EL (cell line): ENCODE measurements at places on chromosomes 2 and 18.

DNA sequence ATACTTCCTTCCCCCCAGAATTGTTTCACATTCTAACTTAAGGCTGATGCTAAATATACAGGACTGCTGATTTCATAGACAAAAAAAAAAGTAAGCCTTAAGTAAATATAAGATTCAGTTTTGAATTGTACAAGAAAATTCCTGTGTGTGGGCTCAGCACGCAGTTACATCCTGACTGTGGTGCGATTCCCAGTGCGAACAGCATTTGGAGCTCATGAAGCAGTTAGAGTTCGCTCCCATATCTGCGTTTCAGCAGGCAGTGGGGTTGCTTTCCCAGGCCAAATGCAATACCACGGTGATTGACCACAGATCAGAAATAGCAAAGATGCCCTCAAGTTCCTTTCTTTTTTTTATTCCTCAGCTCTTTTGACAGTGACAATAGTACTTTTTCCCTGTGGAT, 75.6 kb downstream of the SATB2 start:
- DNase-seq: no peak

- DNase-seq: no peak
Observed at GRCh38 chr2:44242904-44243303, 32.4 kb upstream of the SLC3A1 start.

DNA sequence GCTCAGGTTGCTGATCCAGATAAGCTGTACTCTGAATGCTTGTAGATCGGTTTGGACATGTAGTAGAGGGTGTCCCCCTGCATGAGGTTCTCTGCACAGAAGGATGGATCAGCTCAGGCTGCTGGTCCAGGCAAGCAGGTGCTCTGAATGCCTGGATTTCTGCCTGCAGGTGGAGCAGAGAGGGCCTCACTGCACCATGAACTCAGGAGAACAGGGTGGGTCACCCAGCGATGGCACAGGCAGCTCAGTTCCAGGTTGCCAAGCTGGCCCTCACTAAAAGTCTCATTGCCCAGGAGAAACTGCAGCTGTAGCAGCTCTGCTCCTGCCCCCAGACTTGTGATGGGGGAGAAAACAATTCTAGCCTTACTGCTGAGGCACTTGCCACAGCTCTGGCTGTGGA, 491.8 kb downstream of the XIRP2 start:
- DNase-seq: no peak

DNA sequence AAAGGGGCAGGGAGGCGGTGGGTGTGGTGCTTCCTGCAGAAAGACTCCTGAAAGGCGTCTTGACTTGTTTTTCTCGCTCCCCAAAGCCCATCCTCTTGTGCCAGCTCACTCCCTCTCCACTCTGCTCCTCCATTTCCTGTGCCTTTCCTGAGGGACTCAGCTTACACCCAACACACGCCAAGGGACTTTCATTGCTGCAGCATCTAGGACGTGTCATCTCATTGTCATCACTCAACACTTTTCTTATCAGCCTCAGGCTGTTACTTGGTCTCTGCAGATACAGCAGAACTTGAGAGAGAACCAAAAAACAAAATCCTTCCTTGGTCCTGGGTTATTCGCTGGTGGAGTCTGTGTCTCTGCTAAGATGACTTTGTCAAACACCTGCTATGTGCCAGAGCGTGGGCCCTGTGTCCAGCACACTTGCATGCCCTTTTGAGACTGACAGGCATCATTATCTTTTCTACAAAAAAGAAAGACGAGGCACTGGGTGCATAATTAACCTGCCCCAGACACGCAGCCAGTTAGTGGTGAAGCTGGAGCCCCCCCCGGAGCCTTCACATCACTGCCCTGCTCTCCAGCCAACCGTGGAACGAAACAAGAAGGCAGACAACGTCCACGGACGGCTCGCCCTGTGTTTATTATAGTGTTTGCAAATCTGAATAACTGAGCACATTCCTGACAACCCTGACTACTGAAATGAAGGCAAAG, 261.7 kb upstream of the HDAC4 start:
- no peak for DNase-seq

- DNase-seq: no peak
Observed at GRCh38 chr2:32783469-32783868, 155.6 kb downstream of the TTC27 start.

- DNase-seq: no peak
Observed at GRCh38 chr2:183123959-183124221, 353 bp upstream of the NUP35 start.

GRCh38 chr2:120546048-120546864, 189.4 kb upstream of the GLI2 start:
- DNase-seq: peak; percentile 100

- no peak for DNase-seq
Observed at GRCh38 chr18:25449046-25449445, 97.1 kb upstream of the ZNF521 start.

- DNase-seq: no peak
Observed at GRCh38 chr2:120495586-120495985, 149.7 kb downstream of the INHBB start.

DNA sequence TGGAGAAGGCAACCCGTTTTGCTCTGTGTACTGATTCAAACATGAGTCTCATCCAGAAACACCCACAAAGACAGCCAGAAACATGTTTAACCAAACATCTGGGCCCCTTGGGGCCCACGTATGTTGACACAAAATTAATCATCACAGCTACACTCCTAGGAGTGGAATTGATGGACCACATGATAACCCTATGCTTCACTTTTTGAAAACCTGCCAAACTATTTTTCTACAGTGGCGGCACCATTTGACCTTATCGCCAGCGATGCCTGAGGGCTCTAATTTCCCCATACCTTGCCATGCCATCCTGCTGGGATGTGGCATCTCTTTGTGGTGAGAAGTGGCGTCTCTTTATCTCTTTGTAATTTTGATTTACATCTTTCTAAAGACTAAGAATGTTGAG, 38.5 kb downstream of the PSMG2 start:
- peak; percentile 96 for DNase-seq

- DNase-seq: no peak
Observed at GRCh38 chr2:72933646-72934151, 16.4 kb downstream of the EMX1 start.

GRCh38 chr2:149585166-149585885, 2.2 kb downstream of the MMADHC start:
- DNase-seq: no peak

GRCh38 chr2:226488034-226488433, 311.6 kb downstream of the IRS1 start:
- no peak for DNase-seq

GRCh38 chr18:51739044-51739666, 541.7 kb upstream of the MEX3C start:
- DNase-seq: no peak

DNA sequence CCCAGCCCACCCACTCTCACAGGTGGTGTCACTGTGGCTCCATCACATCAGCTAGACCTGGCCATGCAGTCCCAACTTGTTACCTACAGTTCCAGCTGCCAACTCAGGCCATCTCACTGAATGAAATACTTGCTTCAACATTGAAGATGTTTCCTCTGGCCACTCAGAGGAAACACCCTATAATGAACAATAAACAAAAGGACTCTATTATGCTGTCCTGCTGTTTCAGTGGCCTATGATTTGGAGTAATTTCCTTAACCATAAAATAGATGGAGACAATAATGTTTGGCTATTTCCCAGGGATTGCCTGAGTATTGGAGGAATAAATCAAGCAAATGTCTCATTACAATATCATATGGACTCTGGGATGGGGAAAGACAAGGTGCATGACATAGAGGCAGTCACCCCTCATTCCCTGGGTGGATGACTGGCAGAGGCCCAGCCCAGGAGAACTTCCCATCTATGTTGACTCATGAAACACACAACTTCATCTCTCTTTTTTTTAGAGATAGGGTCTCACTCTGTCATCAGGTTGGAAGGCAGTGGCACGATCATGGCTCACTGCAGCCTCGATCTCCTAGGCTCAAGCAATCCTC, 134.4 kb downstream of the TGIF1 start:
- DNase-seq: no peak

GRCh38 chr2:152814475-152815030, 96.1 kb downstream of the ARL6IP6 start:
- peak; percentile 7 for DNase-seq

DNA sequence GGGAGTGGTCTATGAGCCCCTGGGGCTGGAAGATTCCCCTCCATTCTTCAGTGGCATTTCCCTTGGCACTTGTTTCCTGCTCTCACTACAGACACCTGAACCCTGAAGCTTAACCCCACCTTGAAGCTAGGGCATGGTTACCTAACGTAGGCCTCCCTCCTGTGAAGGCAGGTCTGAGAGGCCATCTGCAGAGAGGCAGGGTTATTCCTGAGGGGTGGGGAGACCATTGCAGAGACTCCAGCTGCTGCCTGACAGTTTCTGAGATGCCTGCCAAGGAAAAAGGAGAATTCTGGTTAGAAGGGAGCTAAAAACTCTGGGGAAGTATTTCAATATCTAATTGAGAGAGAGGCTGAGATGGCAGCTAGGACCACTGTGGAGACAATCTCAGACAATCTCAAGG, 119.3 kb upstream of the NDUFV2 start:
- no peak for DNase-seq

GRCh38 chr2:18845854-18846445, 256.6 kb upstream of the NT5C1B start:
- DNase-seq: no peak

- DNase-seq: no peak
Observed at GRCh38 chr2:30055548-30055947, 91.3 kb upstream of the YPEL5 start.

DNA sequence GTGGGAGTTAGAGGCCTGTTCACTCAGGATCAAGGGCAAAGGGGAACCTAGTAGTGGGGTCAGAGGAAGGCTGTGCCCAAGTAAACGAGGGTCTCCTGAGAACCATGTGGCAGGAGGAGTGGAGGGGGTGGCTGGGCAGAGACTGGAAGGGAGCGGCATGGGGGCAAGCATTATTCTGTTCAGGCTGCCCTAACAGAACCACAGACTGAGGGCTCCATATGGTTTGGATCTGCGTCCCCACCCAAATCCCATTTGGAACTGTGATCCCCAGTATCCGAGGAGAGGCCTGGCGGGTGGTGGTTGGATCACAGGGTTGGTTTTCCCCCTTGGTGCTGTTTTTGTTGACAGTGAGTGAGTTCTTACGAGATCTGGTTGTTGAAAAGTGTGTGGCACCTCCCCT, 287.0 kb downstream of the PHLPP1 start:
- DNase-seq: no peak

- no peak for DNase-seq
Observed at GRCh38 chr2:11702946-11703345, 33.0 kb upstream of the NTSR2 start.

DNA sequence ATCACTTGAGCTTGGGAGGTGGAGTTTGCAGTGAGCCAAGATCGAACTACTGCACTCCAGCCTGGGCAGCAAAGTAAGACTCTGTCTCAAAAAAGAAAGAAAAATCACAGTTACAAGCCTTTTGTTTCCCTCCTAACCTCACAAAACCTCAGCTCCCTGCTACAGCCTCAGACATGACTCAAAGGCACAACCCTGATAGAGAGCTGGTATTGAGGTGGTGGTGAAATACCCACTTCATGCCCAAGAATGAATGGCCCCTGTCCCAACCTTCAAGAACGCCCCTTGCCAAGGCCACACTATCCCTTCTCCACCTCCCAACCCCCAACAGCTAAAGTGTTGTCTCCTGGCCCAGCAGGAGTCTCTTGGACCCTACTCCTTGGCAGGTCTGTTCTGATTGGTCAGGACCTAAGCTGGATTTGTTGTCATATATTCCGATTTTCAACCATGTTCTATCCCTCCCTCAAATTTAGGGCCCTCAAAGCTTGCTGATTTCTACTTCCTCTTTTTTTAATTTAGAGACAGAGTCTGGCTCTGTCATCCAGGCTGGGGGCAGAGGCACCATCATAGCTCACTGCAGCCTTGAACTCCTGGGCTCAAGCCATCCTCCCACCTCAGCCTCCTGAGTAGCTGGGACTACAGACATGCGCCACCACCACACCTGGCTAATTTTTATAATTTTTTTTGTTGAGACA, 61.9 kb upstream of the BZW1 start:
- no peak for DNase-seq

DNA sequence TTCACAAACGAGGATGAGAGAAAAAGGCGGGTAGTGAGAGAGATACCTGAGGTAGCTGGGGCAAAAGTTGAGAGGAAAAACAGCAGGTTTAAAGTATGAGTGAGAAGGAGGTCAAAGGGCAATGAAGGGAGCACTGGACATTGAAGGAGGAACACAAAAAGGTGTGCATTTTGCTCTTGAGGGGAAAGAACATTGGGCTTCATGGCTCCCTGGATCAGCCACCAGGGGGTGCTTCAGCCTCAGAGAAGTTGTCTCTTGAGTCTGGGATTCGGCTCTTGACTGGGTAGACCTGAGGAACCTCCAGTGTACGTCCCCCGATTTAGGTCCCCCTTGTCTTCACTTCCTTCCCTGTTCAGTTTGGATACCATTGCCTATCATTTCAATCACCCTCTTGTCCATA, 128.5 kb downstream of the RAPGEF4 start:
- DNase-seq: peak; percentile 45

GRCh38 chr18:50042611-50043010, 152.3 kb downstream of the MYO5B start:
- DNase-seq: no peak

GRCh38 chr2:8028981-8029380, 652.9 kb upstream of the ID2 start:
- no peak for DNase-seq

- peak; percentile 20 for DNase-seq
Observed at GRCh38 chr18:22349966-22350365, 67.7 kb downstream of the CTAGE1 start.

GRCh38 chr2:235095569-235095968, 143.8 kb downstream of the SH3BP4 start:
- peak; percentile 43 for DNase-seq
